Liver (tissue), 10 donors: ENCODE measurements at places on chromosomes 5 and 9. TPM values are rescaled to one million over a fixed set of nuclear protein-coding genes. Genes with fewer than 3 reads are reported as not detected.

The CDK7 gene
- total RNA-seq = 7.9 TPM

The PCDHGA2 gene
- 0.23 TPM for total RNA-seq

The ENTREP1 gene
- 0.09 TPM for total RNA-seq

The TAL2 gene
- 0.19 TPM for total RNA-seq

The RORB gene
- 0.05 TPM for total RNA-seq

The C9orf50 gene
- 0.23 TPM for total RNA-seq

The ACOT12 gene
- 16.9 TPM for total RNA-seq
